ENCODE measurements at places on chromosomes 12 and 14.

GRCh38 chr12:69903548-69903947 is 78.5 kb downstream of the MYRFL start:
- DNase-seq, result no peak

DNA sequence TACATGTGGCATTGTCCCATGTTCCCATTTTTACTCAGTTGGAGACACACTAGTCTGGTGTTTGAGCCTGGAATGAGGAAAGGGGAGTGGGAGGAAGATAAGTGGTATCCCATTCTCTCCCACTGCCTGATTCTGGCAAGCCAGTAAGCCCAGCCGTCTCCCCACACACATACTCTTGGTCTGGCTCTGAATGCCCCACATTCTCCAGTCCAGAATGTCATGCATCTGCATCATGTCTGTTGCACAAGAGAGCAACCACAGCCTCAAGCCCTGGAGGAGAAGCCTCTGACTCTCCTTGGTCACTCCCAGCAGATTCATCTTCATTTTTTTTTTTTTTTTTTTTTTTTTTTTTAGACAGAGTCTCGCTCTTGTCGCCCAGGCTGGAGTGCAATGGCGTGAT is 48.0 kb downstream of the DRAM1 start:
- DNase-seq, result no peak

DNA sequence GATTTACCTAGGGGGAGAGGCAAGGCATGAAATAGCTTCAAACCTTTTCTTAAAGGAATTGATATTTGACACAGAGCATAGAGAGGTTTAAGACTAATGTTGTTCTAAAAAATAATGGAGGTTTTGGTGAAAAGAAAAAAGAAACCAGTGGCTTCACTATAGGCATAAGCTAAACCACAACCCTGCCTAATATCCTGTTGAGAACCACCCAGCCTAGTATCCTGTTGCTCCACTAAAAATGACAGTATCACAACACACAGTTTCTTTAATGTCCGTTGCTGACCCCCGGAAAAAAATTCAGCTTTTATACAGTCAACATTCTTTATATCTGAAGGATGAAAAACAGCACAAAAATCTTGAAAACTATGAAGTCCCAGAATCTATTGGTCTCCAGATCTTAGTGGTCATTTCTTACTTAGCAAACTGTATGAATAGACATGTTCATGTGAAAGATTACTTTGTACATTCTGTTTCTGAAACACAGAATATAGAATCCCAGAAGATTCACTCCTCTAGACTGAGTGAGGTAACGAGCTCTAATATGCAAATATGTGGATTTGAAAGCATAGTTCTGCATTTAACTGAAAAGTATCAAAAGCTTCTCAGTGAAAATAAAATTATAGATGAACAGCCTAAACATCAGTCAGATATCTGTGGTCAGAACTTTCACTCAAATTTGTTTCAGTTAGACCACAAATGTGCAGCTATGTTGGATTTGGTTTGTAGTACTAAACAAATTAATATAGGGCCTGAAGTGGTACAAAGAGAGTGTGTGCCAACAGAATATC is 40.5 kb downstream of the GALC start:
- DNase-seq, result no peak

GRCh38 chr14:84468153-84468552 is 1061.8 kb upstream of the FLRT2 start:
- DNase-seq, result no peak

GRCh38 chr12:117774941-117775775 is 193.6 kb downstream of the KSR2 start:
- no peak for DNase-seq

DNA sequence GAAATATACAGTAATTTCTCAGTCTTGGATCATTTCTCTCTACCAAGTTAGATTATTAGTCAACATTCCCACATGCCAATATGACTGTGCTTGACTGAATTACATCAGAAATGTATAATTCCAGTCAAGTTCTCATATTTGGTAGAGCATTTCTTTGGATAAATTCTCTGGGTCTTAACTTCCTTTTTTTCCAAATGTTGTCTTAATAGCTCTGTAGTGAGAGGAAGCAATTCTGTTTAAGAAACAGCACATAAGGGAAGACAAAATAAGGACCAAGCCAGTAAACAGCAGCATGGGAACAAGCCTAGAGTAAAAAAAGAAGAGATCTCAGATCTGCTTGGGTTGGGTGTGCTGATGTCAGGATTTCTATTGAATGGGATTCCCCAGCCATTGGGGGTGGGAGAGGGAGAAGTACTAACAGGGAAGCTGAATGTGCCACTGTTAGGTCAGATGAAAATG is 14.2 kb upstream of the DYRK2 start:
- no peak for DNase-seq

DNA sequence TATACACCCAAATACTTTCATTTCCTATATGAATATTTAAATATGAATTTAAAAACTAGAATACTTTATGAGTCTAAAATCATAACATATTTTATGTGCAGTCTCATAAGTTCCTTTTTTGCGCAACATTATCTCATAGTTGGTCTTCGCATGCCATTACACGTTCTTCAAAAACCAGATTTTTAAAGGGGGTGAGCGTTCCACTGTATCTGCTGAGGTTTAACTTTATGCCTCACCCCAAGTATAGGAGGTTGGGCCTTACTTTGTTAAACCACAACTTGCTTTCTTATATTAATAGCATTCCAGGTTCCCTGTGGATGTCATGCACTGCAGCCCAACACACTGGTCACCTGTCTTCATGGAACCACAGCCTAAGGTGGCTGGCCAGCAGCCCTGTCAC is 118.6 kb downstream of the APAF1 start:
- no peak for DNase-seq

DNA sequence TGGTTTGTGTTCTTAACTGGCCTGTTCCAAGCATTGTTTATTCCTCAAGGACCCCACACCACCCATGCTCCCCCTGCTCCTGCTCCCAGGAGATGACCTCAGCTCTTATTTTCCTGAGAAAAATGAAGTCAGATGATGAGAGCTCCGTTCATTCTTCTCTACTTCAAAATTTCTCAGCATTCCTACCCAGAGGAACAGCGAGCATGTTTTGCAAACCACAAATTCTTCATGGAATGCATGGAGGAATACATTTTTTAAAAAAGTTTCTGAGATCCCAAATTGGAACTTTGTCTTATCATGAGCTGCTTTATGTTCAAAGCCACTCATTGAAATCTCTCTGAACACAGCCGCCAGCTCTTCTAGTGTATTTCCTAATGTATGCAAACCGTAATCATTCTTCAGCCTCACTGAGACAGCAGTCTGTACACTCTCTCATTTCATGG is 44.9 kb downstream of the SYNE2 start:
- DNase-seq, result no peak

GRCh38 chr14:102732924-102733323 is 44.3 kb upstream of the TRAF3 start:
- DNase-seq, result no peak

GRCh38 chr14:61670576-61670975 is 24.7 kb upstream of the HIF1A start:
- DNase-seq, result no peak

DNA sequence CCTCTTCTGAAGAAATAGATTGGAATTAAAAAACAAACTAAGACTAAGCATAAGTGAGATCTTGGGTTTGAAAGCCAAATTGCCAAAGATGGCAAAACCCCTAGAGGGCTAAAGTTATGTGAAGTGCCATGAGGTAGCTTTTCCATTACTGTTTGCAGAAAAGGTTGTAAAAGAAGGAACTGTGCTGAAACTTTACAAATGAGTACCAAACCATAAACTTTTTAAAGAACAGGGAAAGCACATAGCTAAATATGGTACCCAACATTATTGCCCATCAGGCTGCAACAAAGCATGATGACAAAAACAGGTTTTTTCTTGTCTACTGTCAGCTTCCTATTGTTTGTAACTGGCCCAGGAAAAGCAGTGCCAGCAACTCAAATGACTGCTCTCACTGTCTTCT is 224.2 kb downstream of the RAD51B start:
- no peak for DNase-seq

GRCh38 chr14:52844262-52845060 is 53.1 kb upstream of the GNPNAT1 start:
- no peak for DNase-seq

GRCh38 chr12:15074351-15074750 is 101.5 kb downstream of the PDE6H start:
- DNase-seq, result no peak

GRCh38 chr14:74695406-74695805 is 17.5 kb downstream of the AREL1 start:
- no peak for DNase-seq

DNA sequence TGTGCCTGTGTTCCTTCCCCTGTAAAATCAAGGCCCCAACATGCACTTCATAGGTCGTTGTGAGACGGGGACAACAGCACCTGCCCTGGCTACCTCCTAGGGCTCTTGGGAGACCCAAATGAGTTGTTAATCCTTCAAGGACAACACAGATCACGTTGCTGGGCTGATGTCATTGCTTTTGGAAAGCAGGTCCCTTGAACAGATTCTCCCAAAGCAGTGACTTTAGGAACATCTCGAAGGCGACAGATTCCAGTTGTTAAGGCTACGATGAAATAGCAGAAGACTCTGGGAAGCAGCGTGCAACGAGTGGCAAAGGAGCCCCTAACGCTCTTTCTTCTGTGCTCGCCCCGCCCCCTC is 26.2 kb upstream of the MAP1LC3B2 start:
- no peak for DNase-seq

- DNase-seq, result peak; percentile 56
Measured at GRCh38 chr12:2795291-2796186, 769 bp downstream of the FKBP4 start.

DNA sequence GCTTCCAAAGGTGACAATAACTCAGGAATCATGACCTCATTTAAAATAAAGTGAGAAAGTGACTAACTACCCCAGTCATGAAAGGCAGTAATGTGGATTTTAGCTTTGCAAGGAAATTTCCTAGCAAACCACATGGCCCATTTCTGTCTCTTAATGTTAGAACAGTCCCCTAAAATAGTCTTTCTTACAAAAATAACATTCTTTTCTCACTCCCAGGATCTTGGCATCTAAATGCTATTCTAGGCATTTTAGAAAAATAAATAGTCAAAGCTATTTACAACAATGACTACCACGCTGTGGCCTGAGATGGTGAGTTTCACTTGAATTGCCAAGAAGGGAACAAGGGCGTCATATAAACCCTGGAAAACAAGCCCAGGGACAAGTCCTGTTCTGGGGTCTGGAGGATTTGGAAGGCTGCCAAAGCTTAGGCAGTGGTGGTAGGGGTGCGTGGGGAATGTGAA is 101.2 kb upstream of the CCDC175 start:
- DNase-seq, result no peak

DNA sequence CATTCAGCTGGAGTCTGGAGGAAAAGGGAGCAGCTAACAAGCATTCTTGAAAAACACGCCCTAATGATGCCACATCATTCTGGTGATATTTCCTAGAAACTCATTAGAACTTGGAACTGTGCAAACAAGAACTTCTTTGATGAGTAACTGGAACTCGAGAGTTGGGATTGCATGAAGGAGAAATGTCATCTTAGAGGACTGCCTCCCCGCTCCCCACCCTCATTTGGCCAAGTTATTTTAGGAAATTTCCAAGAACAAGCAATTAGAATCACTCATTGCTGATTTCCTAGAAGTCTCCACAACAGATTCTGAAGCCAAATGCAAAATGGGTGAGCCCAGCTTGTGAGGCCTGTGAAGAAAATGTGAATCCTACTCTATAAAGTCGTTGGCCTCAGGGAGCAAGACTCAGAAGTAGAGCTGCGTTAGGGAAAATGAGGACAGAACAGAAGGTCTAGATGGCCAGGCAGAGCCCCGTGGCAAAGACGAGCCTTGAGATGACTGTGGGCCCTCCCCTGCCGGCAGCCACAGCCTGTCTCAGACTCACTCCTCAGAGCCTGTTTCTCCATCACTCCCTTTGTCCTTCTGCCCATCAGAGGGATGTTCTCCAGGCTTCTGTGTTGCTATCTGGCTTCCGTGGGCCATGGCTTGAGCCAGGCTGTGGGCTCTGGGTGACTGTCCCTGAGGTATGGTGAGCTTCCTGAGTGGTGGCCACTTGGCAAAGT is 38.4 kb downstream of the RTL1 start:
- no peak for DNase-seq

- DNase-seq, result no peak
Measured at GRCh38 chr12:12216349-12217017, 50.4 kb downstream of the LRP6 start.

- no peak for DNase-seq
Measured at GRCh38 chr12:49937639-49938300, 12.8 kb upstream of the AQP2 start.

DNA sequence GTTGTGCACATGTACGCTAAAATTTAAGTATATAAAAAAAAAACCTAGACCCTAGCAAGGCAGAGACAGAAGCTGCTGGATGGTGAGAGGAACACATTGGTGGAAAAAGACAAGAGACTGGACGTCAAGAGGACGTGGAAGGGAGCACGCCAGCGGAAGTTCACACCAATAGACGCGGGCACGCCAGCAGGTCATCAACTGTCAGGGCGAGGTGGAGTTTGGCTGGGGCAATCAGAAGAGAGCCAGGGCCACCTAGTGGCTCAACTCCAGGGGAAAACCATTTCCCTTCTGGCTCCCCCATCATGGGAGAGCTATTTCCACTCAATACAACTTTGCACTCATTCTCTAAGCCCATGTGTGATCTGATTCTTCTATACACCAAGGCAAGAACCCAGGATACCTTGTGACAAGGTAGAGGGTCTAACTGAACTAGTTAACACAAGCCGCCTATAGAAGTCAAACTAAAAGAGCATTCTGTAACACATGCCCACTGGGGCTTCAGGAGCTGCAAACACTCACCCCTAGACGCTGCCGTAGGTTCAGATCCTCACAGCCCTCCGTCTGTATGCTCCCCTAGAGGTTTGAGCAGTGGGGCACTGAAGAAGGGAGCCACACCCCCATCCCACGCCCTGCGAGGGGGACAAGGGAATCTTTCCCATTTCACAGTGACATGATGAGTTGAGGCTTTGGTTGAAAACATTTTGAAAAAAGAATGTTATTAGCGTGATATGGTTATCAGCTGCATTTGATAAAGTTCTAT is 702.7 kb downstream of the TMTC2 start:
- DNase-seq, result no peak

DNA sequence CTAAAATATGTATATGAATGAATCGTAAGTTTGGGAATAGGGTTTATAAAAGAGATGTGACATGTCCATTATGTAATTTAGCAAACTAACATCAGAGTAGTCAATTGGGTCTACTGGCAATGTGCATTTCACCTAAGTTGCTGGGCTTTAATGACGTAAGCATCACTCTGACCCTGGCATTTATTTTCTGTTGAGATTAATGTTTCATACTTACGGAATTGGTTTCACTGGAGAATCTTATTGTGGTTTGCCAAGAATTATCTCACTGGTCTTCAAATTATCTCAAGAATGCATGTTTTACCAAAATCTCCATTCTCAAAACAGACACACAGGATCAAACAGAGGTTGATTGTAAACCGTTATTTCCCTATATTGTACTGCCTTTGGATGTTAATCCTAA is 437.1 kb downstream of the NPAS3 start:
- no peak for DNase-seq

DNA sequence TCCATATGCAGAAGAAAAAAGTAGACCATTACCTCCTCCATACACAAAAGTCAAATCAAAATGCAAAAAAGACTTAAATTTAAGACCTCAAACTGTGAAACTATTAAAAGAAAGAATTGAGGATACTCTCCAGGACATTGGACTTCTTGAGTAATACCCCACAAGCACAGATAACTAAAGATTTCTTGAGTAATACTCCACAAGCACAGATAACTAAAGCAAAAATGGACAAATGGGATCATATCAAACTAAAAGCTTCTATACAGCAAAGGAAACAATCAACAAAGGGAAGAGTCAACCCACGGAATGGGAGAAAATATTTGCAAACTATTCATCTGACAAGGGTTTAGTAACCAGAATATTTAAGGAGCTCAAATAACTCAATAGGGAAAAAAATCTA is 427.9 kb downstream of the CCDC91 start:
- DNase-seq, result no peak
